ENCODE measurements at places on chromosomes 6 and 20.
A peak's percentile ranks its signal among the peaks of the same experiment; 100 is the strongest.

- DNase-seq, result no peak
Measured at GRCh38 chr6:20511852-20512251, 22.4 kb upstream of the CDKAL1 start.

DNA sequence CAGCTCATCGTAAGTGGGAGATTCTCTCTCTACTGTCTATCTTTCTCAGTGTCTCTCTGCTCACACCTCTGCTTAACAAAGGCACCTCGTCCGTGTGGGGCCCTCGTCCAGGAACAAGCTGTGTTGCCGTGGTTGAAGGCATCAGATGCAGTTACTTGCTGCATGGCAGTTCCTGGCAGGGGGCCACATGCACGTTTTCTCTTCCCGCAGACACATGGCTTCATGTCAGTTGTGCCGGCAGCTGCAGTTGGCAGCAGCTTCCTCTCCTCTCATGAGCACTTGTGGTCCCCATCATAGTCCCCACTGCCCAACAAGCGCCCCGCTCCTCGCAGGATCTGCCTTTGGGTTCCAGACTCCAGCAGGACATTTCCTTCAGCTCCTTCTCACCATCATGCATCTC lies 7.1 kb upstream of the AFDN start:
- no peak for DNase-seq

- DNase-seq, result peak; percentile 72
Measured at GRCh38 chr20:62202676-62203377, 17.3 kb downstream of the HRH3 start.

DNA sequence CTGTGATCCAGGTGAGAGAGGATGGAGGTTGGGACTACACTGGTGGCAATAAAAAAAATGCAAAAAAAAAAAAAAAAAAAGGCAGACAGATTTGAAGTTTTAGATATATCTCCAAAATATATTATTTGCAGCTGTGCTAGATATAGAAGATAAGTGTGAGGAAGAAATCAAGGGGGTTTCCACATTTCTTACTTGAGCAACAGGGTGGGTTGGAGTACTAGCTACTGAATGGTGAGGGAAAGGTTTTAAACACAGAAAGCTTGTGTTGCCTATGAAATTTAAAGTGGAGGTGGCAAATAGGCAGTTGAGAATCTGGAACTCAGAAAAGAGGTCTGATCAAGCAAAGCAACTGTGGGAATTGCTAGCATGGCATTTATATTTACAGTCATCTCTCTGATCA lies 59.9 kb upstream of the GNRH2 start:
- no peak for DNase-seq

DNA sequence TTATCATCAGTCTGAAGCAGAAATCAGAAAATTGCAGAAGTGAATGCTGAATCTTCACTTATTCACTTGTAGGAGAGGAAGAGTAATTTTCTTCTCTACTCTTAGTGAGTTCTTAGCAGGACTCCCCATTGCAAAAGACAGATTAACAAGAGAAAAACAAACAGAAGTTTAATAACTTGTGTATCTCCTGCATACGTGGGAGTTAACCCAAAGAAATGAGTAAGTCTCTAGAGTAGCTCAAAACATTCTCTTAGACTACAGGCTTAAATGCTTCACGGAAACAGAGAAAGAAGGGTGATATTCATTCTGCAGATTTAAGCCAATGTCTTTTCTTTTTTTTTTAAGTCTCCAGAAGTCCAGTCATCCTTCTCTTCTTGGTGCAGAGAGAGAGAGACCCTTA lies 97.9 kb upstream of the TMEM181 start:
- no peak for DNase-seq

DNA sequence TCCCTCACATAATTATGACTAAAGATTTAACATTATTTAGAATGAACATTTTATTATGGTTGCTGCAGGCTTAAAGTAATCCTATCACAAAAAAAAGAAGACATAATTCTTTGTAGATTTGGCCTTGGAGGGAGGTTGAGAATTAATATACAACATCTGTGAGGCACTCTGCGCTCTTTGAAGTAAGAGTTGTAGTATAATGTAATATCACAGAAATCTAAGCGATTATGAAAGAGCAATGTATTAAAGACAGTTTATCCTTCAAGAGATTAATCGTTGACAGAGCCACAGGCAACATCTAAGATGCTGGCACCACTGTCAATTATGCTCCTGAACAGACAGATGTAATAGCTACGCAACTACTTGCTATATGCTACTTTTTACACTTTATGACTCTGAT lies 946.8 kb downstream of the GRIK2 start:
- DNase-seq, result no peak

GRCh38 chr20:4853004-4853403 lies 131.3 kb downstream of the PRND start:
- no peak for DNase-seq

DNA sequence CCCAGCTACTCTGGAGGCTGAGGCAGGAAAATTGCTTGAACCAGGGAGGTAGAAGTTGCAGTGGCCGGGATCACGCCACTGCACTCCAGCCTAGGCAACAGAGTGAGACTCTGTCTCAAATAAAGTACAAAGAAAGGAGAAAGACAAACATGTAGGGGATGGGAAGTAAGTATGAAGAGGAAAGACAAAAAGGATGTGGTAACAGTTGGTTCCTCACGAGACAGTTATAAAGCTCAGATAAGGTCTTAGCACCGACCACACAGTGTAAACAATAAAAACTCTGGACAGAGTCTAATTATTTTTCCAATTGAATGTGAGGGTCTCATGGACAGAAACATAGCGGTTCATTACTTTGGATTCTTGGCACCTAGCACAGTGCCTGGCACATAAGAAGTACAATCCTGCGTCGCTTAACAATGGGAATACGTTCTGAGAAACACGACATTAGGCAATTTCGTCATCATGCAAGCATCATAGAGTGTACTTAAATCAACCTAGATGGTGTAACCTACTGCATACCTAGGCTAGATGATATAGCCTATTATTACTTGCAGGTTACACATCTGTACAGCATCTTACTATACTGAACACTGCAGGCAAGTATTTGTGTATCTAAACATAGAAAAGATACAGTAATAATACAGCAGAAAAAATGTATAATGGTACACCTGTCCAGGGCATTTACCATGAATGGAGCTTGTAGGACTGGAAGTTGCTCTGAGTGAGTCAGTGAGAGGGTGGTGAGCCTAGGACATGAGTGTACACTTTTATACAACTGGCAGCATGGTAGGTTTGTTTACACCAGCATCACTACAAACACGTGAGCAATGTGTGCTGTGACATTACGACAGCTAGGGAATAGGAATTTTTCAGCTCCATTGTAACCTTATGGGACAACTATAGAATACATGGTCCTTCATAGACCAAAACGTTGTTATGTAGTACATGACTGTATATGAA lies 38.2 kb downstream of the MBOAT1 start:
- DNase-seq, result no peak

DNA sequence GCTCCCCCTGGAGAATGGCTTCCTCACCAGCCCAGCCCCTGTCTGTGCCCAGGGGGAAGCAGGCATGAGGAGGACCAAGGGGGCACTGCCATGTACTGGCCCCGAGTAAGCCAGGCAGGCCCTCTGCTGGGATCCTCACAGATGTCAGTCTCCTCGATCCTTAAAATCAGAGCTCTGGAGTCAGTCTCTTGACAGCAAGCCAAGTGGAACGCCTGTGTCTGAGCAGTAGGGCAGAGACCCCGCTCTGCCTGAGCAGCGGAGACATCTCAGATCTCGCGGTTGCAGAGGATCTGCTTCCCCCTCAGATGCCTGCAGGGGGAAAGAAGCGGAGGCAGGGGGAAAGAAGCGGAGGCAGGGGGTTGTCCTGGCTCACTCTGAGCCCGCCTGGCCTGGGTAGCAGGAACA lies 92.6 kb downstream of the SNX5 start:
- DNase-seq, result no peak

- no peak for DNase-seq
Measured at GRCh38 chr20:48194583-48194982, 409.3 kb upstream of the SULF2 start.

DNA sequence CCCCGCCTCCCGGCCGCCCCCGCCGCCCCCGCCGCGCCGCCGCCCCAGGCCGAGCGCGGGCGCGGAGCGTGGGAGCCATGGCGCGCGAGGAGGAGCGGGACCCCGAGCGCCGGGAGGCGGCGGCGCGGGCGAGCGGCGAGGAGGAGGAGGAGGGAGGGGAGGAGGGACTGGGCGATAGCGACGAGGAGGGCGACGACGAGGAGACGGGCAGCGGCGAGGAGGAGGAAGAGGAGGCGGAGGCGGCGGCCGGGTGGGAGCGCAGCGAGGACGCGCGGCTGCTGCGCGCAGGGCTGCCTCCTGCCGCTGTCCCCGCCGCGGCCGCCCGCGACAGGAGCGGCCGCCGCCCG lies at the start of gene SLC24A3:
TSS of gene SLC24A3 (plus strand) at position 174 of the 347 bp plus-strand sequence.
- DNase-seq, result no peak

DNA sequence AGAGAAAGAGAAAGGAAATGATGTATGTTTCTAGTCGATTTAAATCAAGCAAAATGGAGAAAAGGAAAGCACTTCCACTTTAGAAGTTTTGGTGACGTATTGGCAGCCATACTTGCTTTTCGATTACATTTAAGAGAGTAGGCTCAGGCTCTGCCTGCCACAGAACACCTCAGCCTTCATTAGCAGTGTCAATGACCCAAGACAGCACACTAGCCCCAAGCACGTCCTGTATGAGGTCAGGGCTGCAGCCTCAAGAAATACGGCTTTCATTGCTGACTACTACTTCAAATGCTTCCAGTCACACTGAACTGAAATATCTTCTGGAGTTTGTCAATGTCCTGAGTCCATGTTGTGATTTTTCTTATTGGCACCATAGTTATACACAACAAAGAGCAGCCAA lies 285.3 kb downstream of the EYA4 start:
- no peak for DNase-seq

DNA sequence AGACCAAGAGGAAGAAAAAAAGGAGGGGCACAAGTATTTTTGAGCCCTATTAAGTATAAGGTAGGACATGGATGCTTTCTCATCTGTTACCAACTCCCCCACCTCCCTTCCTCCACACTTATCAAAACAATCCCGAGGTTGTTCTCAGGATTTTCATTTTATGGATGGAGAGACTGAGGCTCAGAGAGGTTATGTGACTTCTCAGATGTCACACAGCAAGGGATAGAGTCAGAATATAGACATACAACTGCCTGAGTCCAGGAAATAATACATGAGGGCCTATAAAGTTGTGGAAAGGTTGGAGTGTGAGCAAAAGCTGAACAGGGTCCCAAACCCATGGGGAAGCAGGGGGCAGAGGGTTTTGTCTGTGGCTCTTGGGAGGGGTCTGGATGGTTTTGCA lies 19.3 kb downstream of the KCNK17 start:
- DNase-seq, result no peak

DNA sequence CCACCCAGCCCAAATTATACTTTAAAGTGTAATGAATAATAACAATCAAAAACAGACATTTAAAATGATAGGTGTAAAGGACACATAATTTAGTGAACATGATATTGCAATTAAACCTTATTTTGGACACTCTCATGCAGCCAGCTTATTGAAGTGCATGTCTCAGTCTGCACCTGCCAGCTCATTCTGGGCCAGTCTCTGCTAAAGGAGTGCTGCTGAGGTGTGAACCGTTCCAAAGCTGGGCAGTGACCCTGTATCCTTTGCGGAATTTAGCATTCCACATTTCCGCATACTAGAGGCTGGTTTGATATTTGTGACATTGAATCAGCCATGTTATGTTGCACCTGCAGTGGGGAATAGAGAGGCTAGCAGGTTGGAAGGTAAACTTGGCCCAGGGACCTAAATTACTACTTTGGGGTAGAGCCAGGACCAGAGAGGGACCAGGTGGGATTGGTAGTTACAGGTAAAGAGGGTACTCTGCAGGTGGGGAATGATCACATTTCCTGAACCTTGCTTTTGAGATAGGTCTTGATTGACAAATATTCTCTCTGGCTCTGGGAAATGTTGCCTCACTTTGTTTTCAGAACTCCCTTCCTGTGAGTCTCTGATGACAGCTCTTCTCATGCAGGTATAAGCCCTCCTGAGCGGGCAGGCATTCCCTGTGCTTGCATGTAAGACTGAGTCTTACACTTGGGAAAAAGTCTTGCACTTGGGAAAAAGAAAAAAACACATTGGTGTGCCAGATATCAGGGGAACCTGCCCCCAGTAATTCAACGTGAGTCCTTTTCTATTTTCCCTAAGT lies 26.2 kb downstream of the TULP4 start:
- no peak for DNase-seq

DNA sequence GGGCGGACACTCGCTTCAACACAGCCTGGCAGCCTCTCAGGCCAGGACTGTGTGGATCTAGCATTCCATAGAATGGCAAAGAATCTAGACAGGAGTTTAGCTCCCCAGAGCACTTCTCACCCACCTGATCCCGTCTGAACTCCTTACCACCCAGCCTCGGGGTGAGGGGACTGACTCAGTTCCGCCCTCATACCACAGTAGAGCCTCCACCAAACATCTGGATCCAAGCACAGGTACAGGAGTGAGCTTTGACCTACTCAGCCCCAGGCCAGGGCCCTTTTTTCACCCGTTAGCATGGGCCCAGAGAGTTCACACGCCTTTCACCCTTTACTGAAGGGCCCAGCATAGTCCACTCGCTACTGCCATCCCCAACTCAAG lies 715 bp downstream of the PSMF1 start:
- no peak for DNase-seq

GRCh38 chr6:53861518-53861917 lies 66.7 kb downstream of the LRRC1 start:
- DNase-seq, result no peak

DNA sequence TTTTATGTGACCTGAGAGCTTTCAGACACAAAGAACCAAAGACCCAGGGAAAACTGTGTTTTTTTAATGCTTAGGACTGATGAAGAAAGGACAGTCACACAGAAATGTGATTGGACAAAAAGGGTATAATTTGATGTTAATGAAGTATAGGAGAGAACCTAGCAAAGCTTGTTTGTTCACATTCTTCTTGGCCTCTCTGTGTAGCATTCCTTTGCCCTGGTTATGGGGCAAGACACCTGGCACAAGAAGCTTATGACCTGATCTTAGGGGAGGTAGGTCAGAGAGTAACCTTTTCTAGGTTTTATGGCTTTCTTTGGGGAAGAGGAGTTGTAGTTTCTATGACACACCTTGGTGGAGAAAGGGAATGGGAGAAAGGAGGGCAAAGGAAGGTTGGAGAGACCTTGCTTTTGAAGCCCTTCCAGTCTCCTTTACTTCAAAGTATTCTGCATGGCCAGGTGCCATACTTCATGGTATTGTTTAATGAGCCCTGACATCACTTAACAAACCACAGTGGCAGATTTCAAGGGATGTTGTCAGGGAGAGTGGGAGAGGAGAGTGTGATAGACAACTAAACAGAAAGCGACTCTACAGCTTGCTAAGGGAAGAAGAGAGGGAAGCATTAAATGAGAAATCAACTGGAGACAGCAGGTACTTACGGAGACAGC lies 701.8 kb upstream of the FLRT3 start:
- no peak for DNase-seq

GRCh38 chr6:99458319-99458718 lies 33.2 kb upstream of the PNISR start:
- DNase-seq, result no peak
